Fibroblast of mammary gland (primary cell): ENCODE measurements at places on chromosomes 4 and X.

DNA sequence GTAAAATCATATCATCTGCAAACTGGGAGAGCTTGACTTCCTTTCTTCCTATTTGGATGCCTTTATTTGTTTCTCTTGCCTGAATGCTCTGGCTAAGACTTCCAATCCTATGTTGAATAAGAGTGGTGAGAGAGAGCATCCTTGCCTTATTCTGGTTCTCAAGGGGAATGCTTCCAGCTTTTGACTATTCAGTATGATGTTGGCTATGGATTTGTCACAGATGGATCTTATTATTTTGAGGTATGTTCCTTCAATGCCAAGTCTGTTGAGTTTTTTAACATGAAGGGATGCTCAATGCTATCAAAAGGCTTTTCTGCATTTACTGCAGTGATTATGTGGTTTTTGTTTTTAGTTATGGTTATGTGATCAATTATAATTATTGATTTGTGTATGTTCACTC lies 2144.6 kb upstream of the TENM3 start:
- no peak for DNase-seq

GRCh38 chr4:141657550-141658250 lies 21.3 kb downstream of the IL15 start:
- DNase-seq, result peak; percentile 26

DNA sequence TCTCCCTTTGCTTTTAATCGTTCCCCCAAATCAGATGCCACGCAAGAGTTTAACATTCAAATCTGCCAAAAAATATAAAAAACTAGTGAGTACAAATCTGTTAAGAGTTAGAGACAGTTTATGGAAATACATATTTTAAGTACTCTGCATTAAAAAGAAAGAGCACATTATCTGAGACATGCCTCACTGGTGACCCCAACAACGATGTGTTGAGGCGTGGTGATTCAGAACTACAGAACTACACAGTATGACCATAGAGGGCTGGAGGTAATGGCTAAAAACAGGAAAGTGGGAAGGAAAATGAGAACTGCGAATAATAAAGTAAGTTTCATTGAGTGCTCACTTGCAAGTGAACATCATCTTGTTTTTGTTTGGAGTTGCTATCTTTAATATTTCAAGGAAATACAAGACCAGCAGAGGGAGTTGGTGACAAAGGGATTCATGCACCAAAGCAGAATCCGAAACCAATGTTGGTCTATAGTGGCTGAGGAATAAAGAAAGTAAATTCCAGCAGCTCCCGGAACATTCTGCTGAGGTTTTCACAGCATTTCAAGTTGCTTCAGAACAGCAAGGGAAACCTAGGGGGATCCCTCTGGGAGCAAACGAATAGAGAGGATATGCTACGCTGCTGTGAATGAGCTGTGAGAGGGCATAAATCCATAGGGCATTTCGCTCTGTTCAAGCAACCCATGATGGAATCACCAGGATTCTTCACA lies 92.2 kb downstream of the DCHS2 start:
- DNase-seq, result peak; percentile 67

DNA sequence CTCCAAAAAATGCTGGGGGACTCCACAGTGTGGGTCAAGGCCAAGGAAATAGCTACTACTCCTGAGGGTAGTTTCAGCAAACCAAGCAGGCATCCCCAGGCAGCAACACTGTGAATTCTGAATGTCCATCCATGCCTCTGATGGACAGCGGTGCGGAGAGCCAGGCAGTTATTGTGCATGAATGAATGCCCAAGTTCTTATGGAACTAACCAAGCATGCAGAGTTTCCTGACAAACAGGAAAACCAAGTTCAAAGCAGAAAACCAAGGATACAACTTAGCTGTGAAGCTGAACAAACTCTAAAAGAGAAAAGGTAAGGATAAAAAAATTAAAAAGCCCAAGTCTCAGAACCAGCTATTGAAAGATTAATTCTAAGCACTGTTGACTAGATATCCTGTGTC lies 642.6 kb upstream of the HS3ST1 start:
- DNase-seq, result no peak

GRCh38 chrX:42075032-42075431 lies 151.7 kb upstream of the CASK start:
- DNase-seq, result no peak
